ENCODE measurements at places on chromosomes 5 and 9. TPM values are rescaled to one million over a fixed set of nuclear protein-coding genes. Genes with fewer than 3 reads are reported as not detected.
A peak's percentile ranks its signal among the peaks of the same experiment; 100 is the strongest.

GRCh38 chr5:113804264-113804663 lies 290.8 kb downstream of the YTHDC2 start:
- no peaks in the 10 kb centered on the region for H3K27me3 ChIP-seq
- no peaks in the 10 kb centered on the region for H3K36me3 ChIP-seq
- DNase-seq = no peak
- H3K27ac ChIP-seq = no peak overlapping the region

DNA sequence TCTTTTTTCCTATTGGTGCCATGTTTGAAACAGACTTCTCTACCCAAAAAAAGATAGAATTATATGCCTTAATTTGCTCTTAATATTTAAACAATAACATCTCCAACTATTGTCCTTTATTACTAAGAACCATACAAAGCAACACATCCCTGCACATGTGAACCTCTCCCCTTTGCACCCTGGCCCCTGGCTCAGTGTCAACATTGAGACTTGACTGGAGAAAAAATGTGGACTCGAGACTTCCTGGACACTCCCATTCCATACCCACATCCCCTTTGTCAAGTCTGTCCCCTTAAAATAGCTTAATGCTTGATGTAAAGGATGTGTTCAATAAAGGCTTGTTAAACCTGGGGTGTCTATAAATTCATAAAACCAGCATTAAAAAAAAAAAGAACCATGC lies 53.2 kb downstream of the TTC39B start:
- no peak overlapping the region for H3K27ac ChIP-seq
- DNase-seq = no peak
- H3K36me3 ChIP-seq = peaks cover 15% of the 10 kb centered on the region
- no peaks in the 10 kb centered on the region for H3K27me3 ChIP-seq
- H3K4me3 ChIP-seq = no peak overlapping the region

GRCh38 chr9:76441551-76442322 lies 17.2 kb upstream of the GCNT1 start:
- peak; percentile 13 for DNase-seq
- peak overlapping the region; percentile 57 for H3K27ac ChIP-seq
- no peaks in the 10 kb centered on the region for H3K27me3 ChIP-seq
- peaks cover 31% of the 10 kb centered on the region for H3K4me1 ChIP-seq

The PRR16 gene
- not detected for total RNA-seq
